ENCODE measurements at places on chromosomes 12 and 14. TPM values are rescaled to one million over a fixed set of nuclear protein-coding genes. Genes with fewer than 3 reads are reported as not detected.

GRCh38 chr14:100907240-100907639 lies 3.7 kb upstream of the RTL1 start:
- H3K27ac ChIP-seq: no peak overlapping the region
- peaks cover 47% of the 10 kb centered on the region for H3K27me3 ChIP-seq
- H3K4me1 ChIP-seq: no peaks in the 10 kb centered on the region
- no peak overlapping the region for H3K4me3 ChIP-seq
- H3K36me3 ChIP-seq: peaks cover 5% of the 10 kb centered on the region

LRRC10 gene
- total RNA-seq: not detected

DNA sequence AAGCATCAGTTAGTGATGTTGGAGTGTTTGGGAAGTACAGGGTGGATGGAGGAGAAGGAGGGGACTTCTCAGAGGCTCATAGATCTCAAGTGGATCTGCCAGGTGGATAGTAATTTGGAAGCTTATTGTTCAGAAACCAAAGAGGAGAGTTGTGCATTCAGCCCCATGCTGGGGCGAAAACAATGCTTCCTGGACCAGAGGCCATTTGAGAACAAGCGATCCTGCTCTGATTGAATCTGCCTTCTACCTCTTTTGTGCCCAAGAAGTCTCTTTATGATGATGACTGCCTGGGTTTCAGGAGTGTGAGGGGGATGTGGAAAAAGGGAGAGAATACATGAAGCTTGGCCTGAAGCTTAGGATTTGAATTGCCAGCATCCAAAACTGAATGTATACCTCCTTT lies 110.8 kb upstream of the SRRM4 start:
- no peak overlapping the region for H3K4me3 ChIP-seq
- H3K4me1 ChIP-seq: no peaks in the 10 kb centered on the region
- no peaks in the 10 kb centered on the region for H3K27me3 ChIP-seq
- no peaks in the 10 kb centered on the region for H3K36me3 ChIP-seq
- no peak for DNase-seq

GRCh38 chr12:46904406-46905238 lies 78.8 kb upstream of the SLC38A4 start:
- no peak overlapping the region for H3K4me3 ChIP-seq
- no peaks in the 10 kb centered on the region for H3K36me3 ChIP-seq
- H3K27ac ChIP-seq: no peak overlapping the region

DNA sequence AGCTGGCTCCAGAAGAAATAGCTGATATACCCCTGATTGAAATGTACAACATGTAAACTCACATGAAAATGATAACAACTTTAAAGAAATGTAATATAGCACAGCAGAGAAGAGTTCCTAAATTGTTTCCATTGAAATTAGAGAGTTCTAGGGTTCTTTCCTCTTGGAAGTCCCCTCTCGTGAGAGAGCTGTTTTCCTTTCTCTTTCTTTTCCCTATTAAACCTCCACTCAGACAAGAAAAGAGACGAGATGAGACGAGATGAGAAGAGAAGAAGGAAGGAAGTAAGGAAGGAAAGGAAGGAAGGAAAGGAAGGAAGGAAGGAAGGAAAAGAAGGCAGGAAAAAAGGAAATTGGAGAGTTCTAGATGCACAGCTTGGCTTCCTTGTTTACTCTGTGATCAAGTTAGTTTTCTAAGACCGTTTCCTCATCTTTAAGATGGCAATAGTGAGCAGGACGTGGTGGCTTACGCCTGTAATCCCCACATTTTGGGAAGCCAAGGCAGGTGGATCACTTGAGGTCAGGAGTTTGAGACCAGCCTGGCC lies 11.9 kb downstream of the DRAM1 start:
- no peaks in the 10 kb centered on the region for H3K27me3 ChIP-seq
- peaks cover 21% of the 10 kb centered on the region for H3K4me1 ChIP-seq
- H3K4me3 ChIP-seq: peak overlapping the region; percentile 10
- no peak for DNase-seq

DNA sequence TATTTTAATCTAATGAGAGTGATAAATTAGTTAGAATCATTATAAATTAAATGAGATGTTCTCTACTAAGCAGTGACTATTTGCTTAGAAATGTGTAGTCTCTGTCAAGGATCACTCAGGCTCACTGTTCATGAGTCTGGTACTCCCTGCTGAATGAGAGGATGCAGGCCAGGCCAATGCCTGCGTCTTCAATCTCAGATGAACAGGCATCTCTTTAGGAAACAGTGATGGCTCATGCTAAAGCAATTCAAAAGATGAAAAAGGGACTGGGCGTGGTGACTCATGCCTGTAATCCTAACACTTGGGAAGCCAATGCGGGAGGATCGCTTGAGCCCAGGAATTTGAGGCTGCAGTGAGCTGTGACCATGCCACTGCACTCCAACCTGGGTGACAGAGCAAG lies 106.8 kb downstream of the ZFC3H1 start:
- DNase-seq: no peak
- H3K36me3 ChIP-seq: no peaks in the 10 kb centered on the region
- no peak overlapping the region for H3K27ac ChIP-seq
- H3K4me3 ChIP-seq: no peak overlapping the region
- no peaks in the 10 kb centered on the region for H3K4me1 ChIP-seq

SERPINA9 gene
- total RNA-seq: not detected

LGALS3 gene
- total RNA-seq: 60.5 TPM

DNA sequence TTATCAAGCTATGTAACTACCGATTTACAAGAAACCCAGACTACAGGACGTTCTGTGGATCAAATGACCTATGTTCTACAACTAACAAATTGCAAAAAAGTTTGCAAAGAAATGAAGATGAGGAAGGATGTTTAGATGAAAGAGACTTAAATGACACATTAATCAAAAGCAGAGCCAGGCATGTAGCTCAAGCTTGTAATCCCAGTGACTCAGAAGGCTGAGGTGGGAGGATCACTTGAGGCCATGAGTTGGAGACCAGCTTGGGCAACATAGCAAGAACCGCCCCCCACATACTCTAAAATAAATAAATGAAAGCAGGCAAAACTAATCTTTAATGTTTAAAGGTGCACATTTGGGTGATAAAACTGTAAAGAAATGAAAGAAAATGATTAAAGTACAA lies 331.9 kb downstream of the BTG1 start:
- no peak overlapping the region for H3K4me3 ChIP-seq
- H3K27me3 ChIP-seq: no peaks in the 10 kb centered on the region
- DNase-seq: no peak
- H3K27ac ChIP-seq: no peak overlapping the region

- DNase-seq: no peak
- no peaks in the 10 kb centered on the region for H3K27me3 ChIP-seq
- no peak overlapping the region for H3K4me3 ChIP-seq
Observed at GRCh38 chr12:30178916-30179315, 395.2 kb upstream of the TMTC1 start.

GRCh38 chr12:95181103-95181502 lies 36.2 kb downstream of the FGD6 start:
- no peak overlapping the region for H3K27ac ChIP-seq
- no peak overlapping the region for H3K4me3 ChIP-seq
- H3K36me3 ChIP-seq: no peaks in the 10 kb centered on the region

PIWIL1 gene
- 0.77 TPM for total RNA-seq

- H3K4me3 ChIP-seq: no peak overlapping the region
- no peaks in the 10 kb centered on the region for H3K27me3 ChIP-seq
- peak overlapping the region; percentile 84 for H3K27ac ChIP-seq
Observed at GRCh38 chr14:38079268-38079667, 128.4 kb upstream of the SSTR1 start.

TAS2R46 gene
- total RNA-seq: 3.8 TPM

DNA sequence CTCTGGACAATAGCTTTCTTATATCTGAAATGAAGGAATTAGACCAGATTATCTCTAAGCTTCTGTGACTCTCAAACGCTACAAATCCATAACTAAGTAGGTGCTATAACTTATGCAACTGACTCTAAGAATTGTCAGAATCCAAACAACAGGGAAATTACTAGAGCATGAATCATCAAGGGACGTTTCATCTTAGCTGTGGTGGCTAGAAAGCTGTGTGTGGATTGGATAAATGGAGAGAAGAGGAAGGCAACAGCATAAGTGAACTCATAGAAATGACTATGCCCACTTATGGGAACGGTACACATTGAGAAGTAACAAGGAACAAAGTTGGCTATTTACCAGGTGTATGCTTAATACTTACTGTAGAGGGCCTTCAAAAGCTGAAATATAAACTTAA lies 96.0 kb upstream of the NEDD1 start:
- H3K27me3 ChIP-seq: no peaks in the 10 kb centered on the region
- H3K36me3 ChIP-seq: no peaks in the 10 kb centered on the region
- H3K4me3 ChIP-seq: no peak overlapping the region

GALC gene
- 42.4 TPM for total RNA-seq

- H3K36me3 ChIP-seq: peaks cover 6% of the 10 kb centered on the region
- no peaks in the 10 kb centered on the region for H3K27me3 ChIP-seq
- no peak overlapping the region for H3K4me3 ChIP-seq
- no peaks in the 10 kb centered on the region for H3K4me1 ChIP-seq
Observed at GRCh38 chr14:96852823-96853422, 55.7 kb downstream of the VRK1 start.

DNA sequence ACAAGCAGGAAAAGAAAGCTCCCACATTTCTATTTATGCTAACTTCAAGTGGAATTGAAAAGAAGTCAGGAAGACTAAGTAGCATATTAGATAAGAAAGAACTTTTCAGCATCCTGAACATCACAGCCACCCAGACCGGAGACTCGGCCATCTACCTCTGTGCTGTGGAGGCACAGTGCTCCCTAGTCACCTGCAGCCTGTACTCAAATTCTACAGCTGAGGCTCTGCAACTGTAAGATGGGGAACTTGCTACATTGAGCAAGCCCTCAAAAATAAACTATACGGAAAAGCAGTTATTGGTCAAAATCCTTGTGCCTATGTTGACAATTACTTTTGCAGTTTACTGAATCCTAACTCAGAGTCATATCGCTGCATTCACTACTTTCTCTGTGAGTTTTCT lies 361.9 kb downstream of the DAD1 start:
- H3K27ac ChIP-seq: peak overlapping the region; percentile 28
- H3K27me3 ChIP-seq: no peaks in the 10 kb centered on the region
- no peaks in the 10 kb centered on the region for H3K4me1 ChIP-seq
- H3K36me3 ChIP-seq: no peaks in the 10 kb centered on the region
- H3K4me3 ChIP-seq: no peak overlapping the region

KRR1 gene
- 42.7 TPM for total RNA-seq

DNA sequence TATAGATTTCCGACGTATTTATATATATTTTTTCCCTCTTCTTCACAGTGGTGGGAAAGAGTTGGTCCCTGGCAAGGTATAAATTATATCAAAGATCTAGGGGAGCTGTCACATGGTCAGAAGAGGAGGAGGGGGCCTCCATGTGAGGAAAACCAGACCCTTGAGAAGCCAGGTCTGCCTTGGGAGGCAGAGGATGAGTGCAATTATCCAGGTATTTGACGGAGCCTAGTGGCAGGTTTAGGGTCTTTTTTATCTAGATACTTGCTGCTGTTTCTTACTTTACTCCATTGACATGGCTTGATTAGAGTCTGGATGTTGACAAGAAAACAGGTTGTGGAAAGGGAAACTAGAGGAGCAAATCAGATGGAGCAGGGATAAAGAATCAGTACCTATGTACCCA lies 5.5 kb downstream of the COPZ1 start:
- H3K4me1 ChIP-seq: peaks cover 84% of the 10 kb centered on the region
- H3K27me3 ChIP-seq: no peaks in the 10 kb centered on the region
- DNase-seq: no peak
- H3K27ac ChIP-seq: peak overlapping the region; percentile 36

HCAR2 gene
- 16.7 TPM for total RNA-seq

DNA sequence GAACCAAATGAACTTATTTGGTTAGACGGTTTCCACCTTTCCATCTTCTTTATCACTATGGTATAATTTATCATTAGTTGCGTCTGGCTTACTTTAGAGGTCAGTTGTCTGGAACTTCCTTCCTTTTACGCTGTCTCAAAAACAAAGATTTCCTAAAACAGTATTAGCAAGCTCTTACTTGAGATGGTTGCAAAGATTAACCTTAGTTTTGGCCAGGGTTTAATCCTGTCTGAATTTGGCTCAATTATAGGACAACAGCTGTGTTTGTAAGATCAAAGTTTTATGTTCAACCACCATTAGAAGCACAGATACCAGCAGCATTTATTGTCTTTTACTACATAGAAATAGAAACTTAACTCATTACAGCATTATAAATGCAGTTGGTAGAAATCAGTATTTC lies 7.9 kb upstream of the WASHC3 start:
- H3K4me3 ChIP-seq: no peak overlapping the region
- no peaks in the 10 kb centered on the region for H3K36me3 ChIP-seq
- no peak for DNase-seq
- no peaks in the 10 kb centered on the region for H3K27me3 ChIP-seq

GRCh38 chr14:70245026-70245425 lies 56.3 kb upstream of the SLC8A3 start:
- H3K4me1 ChIP-seq: no peaks in the 10 kb centered on the region
- H3K27ac ChIP-seq: no peak overlapping the region
- H3K27me3 ChIP-seq: no peaks in the 10 kb centered on the region
- no peaks in the 10 kb centered on the region for H3K36me3 ChIP-seq
- no peak overlapping the region for H3K4me3 ChIP-seq

ESPL1 gene
- total RNA-seq: 7.2 TPM

DNA sequence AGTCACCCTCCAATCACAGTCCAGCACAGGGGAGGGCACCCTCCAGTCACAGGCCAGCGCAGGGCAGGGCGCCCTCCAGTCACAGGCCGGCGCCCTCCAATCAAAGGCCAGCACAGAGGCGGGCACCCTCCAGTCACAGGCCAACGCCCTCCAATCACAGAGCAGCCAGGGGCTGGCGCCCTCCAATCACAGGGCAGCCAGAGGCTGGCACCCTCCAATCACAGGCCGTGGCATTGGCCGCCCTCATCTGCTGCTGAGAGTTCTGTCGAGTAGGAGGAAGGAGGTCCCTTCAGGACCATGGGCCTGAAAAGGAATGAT lies 26.6 kb downstream of the DDX51 start:
- DNase-seq: no peak
- no peaks in the 10 kb centered on the region for H3K4me1 ChIP-seq
- H3K4me3 ChIP-seq: no peak overlapping the region
- H3K36me3 ChIP-seq: peaks cover 97% of the 10 kb centered on the region
- no peak overlapping the region for H3K27ac ChIP-seq

GALNT16 gene
- 6.7 TPM for total RNA-seq

GMPR2 gene
- 83.5 TPM for total RNA-seq

All from spleen (tissue), 13 donors.